ENCODE measurements at places on chromosomes 7 and 10.

DNA sequence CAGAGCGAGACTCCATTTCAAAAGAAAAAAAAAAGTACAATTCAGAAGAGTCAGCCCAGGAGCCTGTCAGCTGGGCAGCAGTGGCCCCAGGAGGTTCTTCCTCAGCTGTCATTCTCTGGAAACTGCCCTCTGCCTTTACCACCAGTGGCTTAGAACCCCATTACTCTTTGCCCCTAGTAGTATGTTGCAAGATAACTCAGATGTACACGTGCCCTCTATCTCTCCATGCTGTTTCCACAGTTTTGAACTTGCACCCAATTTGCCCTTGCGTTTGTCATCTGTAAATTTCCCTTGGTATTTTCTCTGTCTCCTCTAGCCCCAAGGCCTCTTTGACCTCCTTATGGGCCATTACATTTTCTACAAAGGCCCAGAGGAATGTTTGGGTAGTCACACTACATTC is 56.7 kb upstream of the PRKAR2B start:
- H3K4me1 ChIP-seq: no peaks in the 10 kb centered on the region
- no peaks in the 10 kb centered on the region for H3K27me3 ChIP-seq
- H3K4me3 ChIP-seq: no peak overlapping the region
- no peaks in the 10 kb centered on the region for H3K36me3 ChIP-seq

DNA sequence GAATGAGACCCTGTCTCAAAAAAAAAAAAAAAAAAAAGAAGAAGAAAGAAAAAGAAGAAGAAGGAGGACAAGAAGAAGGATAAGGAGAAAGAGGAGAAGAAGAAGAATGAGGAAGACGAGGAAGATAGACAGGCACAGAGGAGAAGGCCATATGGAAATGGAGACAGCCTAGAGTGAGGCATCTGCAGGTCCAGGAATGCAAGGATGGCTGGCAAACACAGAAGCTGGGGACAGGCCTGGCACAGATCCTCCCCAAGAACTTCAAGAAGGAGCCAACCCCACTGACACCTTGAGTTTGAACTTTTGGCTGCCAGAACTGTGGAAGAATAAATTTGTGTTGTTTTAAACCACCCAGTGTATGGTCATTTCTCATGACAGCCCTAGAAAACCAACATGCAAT is 38.9 kb downstream of the SPOCK2 start:
- H3K4me3 ChIP-seq: no peak overlapping the region
- no peaks in the 10 kb centered on the region for H3K4me1 ChIP-seq
- no peak for DNase-seq
- H3K27ac ChIP-seq: no peak overlapping the region
- H3K36me3 ChIP-seq: no peaks in the 10 kb centered on the region

DNA sequence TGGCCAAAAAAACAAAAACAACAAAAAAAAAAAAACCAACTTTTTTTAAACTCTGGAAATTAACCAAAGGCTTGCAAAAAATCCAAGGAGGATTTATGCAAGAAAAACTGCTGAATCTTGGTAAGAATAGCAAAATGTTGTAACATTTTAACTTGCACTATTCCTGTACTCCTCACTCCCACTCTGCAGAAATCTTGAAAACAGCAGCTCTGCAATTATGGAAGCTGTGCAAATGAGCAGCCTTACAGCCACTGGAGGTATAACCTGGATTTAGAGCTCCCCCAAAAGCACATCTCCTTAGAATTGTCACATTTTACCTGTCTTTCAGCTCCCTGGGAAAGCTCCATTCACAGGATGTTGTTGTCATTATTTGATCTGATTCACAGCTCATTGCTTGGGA is 41.8 kb upstream of the LRGUK start:
- H3K4me1 ChIP-seq: no peaks in the 10 kb centered on the region
- no peak overlapping the region for H3K27ac ChIP-seq

DNA sequence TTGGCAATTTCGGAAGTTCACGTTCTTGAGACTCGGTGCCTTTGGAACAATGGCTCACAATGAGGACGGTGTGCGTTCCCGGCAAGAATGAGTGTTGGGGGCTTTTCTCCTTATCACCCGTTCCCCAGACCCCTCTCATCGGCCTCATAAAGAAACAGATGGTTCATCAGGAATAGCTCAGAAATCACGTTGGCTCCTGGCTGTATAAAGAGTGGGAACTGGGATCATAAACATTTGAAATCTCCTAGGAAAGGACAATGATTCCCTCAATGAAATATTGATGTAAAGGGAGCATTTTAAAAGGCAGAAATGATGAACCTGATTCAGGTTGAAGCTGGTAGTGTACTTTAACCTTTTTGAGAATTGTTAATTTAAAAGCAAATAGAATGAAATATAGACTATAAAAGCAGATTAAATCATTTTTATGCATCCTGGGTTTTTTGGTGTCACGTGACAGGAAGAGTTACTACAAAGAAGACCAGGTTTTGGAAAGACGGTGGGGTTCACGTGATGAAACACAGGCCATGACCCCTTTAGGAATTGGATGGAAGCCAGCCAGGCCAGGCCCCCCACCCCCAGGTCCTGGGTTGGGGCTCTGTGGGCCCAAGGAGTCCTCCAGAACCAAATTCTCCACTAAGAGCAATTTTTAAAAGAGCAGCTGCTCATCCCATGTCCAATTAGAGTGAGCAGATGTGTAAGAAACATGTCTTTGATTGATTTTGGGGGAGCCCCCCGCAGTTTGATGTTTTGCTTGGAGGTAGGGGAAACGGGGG is 63.0 kb downstream of the CUX1 start:
- H3K4me1 ChIP-seq: peaks cover 30% of the 10 kb centered on the region
- no peak for DNase-seq
- no peaks in the 10 kb centered on the region for H3K36me3 ChIP-seq
- no peaks in the 10 kb centered on the region for H3K27me3 ChIP-seq

- H3K4me3 ChIP-seq: no peak overlapping the region
- DNase-seq: no peak
- H3K36me3 ChIP-seq: no peaks in the 10 kb centered on the region
- no peaks in the 10 kb centered on the region for H3K27me3 ChIP-seq
- H3K4me1 ChIP-seq: peaks cover 24% of the 10 kb centered on the region
Observed at GRCh38 chr7:47500103-47500563, 81.8 kb downstream of the TNS3 start.

DNA sequence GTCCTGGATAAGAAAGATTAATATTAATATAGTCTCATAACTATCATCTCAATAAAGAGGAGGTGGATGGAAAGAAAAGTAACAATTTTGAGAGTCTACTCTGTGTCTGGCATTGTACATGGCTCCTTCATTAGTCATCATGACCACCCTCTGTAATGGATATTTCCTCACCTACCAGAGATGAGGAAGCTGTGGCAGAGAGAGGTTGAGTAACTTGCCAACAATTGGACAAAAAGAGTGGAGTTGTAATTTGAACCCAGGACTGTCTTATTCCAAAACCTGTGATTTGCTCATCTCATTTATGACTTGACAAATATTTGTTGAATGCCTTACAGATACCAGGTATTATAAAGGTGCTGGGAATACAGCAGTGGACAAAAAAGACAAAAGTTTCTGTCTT is 2.1 kb upstream of the IDE start:
- H3K4me1 ChIP-seq: peaks cover 13% of the 10 kb centered on the region
- no peak overlapping the region for H3K4me3 ChIP-seq
- no peaks in the 10 kb centered on the region for H3K36me3 ChIP-seq
- no peaks in the 10 kb centered on the region for H3K27me3 ChIP-seq
- DNase-seq: no peak

DNA sequence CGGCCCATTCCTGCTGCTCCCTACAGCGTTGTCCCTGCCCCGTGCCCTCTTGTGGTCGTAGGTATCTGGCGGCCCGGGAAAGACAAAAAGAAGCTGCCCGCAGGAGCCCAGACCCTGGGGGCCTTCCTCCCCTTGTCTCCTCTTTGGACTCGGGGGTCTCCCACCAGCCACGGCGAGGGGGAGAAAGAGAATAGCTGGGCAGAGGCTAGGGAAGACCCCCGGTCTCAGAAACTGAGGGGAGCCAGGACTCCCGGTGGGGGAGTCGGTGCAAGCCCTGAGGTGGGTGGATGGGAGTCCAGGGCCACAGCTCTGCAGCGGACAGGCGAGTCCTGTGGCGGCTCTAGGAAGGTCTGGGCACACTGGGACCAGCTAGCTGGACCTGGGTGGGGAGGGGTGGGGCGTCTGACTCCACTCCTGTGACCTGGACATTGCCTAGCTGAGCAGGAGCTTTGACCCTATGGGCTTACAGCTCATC is 1.3 kb upstream of the SH2D4B start:
- H3K4me3 ChIP-seq: peak overlapping the region; percentile 42
- no peaks in the 10 kb centered on the region for H3K4me1 ChIP-seq
- no peak overlapping the region for H3K27ac ChIP-seq
- no peak for DNase-seq

GRCh38 chr7:107405559-107405958 is 64.3 kb upstream of the GPR22 start:
- no peaks in the 10 kb centered on the region for H3K4me1 ChIP-seq
- no peak for DNase-seq

GRCh38 chr7:141462958-141463357 is 88.3 kb upstream of the AGK start:
- no peak overlapping the region for H3K27ac ChIP-seq
- no peak for DNase-seq
- no peaks in the 10 kb centered on the region for H3K36me3 ChIP-seq
- H3K4me3 ChIP-seq: no peak overlapping the region
- H3K27me3 ChIP-seq: no peaks in the 10 kb centered on the region

- no peak for DNase-seq
- H3K27me3 ChIP-seq: no peaks in the 10 kb centered on the region
Observed at GRCh38 chr10:3146289-3146688, 26.3 kb downstream of the PITRM1 start.

DNA sequence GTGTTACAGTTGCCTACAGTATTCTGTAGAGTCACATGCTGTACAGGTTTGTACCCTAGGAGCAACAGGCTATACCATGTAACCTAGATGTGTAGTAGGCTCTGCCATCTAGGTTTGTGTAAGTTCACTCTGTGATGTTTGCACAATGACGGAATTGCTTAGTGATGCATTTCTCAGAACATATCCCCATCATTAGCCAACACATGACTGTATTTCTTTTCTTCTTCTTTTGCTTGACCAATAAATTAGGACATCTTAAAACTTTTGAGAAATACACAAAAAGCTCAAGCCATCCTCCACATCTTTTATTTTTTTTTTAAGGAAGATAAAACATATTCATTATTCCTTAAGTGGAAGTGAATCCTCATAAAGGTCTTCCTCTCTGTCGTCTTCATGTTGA is 5.4 kb upstream of the PFKFB3 start:
- DNase-seq: no peak
- H3K4me1 ChIP-seq: peaks cover 15% of the 10 kb centered on the region
- no peaks in the 10 kb centered on the region for H3K27me3 ChIP-seq
- H3K36me3 ChIP-seq: no peaks in the 10 kb centered on the region
- H3K27ac ChIP-seq: no peak overlapping the region

DNA sequence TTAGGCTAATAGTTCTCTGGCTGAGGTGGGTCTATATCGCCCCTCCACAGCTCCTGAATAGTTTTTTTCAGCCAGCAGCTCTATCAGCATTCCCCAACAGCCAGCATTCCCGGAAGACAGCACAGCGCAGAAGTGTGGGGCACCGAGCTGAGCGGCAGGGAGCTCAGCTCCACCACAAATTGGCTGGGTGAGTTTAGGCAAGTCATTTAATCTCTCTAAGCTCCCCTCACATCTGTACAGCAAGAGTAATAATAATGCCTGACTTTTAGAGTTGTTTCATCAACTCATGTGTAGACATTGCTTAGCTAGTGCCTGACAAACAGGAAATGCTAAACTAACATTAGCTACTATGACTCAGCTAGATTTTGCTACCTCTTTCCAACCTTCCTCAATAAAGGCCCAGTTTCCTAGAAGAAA is 247.9 kb upstream of the PTN start:
- H3K4me3 ChIP-seq: no peak overlapping the region
- no peaks in the 10 kb centered on the region for H3K36me3 ChIP-seq
- no peak for DNase-seq
- no peaks in the 10 kb centered on the region for H3K4me1 ChIP-seq
- H3K27ac ChIP-seq: no peak overlapping the region

GRCh38 chr7:77954773-77955555 is 156.4 kb downstream of the PHTF2 start:
- H3K4me1 ChIP-seq: no peaks in the 10 kb centered on the region
- H3K36me3 ChIP-seq: no peaks in the 10 kb centered on the region
- H3K4me3 ChIP-seq: no peak overlapping the region
- DNase-seq: no peak
- H3K27ac ChIP-seq: no peak overlapping the region

DNA sequence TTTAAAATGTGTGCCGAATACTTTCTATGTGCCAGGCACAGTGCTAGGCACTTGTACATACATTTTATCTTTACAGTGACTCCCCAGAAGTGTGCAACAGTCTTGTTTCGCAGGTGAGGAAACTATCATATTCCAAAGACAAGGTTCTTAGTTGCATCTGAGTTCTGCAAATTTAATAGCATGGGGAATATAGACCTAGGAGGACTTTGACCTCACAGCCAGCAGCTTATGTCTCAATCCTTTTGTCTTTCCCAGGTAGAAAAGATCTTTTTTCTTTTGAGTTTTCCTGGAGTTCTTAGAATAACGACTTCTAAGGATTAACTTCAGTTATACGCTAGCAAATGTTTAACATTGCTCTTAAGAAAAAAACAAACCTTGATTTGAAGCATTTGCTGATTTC is 482.8 kb upstream of the ZMIZ1 start:
- H3K36me3 ChIP-seq: no peaks in the 10 kb centered on the region
- no peaks in the 10 kb centered on the region for H3K4me1 ChIP-seq
- H3K4me3 ChIP-seq: no peak overlapping the region
- H3K27me3 ChIP-seq: no peaks in the 10 kb centered on the region

DNA sequence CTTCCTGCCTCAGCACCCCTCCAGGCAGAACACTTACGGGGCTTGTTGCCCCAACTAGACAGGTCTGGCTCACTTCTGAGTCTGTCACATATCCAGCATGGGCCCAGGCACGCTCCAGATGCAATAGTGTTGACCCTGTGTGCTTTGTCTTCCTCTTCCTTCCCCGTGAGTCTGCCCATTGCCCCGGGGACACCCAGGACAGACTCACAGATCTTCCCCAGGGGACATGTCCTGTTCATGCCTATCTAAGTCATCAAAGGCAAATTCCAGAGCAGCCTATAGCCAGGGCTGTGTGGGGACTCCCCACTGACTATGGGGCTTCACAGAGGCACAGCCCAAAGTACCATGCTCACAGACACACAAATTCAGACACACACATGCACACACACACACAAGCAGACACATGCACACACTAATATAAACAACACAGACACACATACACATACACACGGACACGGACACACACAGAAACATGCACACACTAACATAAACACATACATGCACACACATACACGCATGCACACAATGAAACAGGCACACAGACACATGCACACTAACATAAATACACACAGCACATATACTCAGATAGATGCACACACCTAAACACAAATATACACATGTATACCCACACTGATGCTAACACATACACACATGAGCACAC is 175.8 kb downstream of the KCNMA1 start:
- no peaks in the 10 kb centered on the region for H3K36me3 ChIP-seq
- H3K27ac ChIP-seq: no peak overlapping the region
- no peak overlapping the region for H3K4me3 ChIP-seq
- DNase-seq: no peak
- no peaks in the 10 kb centered on the region for H3K4me1 ChIP-seq
- H3K27me3 ChIP-seq: no peaks in the 10 kb centered on the region

- no peak for DNase-seq
- peaks cover 21% of the 10 kb centered on the region for H3K4me1 ChIP-seq
- H3K4me3 ChIP-seq: peak overlapping the region; percentile 2
- peak overlapping the region; percentile 49 for H3K27ac ChIP-seq
Observed at GRCh38 chr10:109912335-109913281, 10.7 kb downstream of the XPNPEP1 start.

- no peak overlapping the region for H3K27ac ChIP-seq
- H3K4me3 ChIP-seq: no peak overlapping the region
- H3K27me3 ChIP-seq: no peaks in the 10 kb centered on the region
- H3K4me1 ChIP-seq: no peaks in the 10 kb centered on the region
Observed at GRCh38 chr10:17432723-17433122, 21.7 kb downstream of the ST8SIA6 start.

GRCh38 chr7:2711895-2712675 is 24.1 kb downstream of the AMZ1 start:
- H3K36me3 ChIP-seq: no peaks in the 10 kb centered on the region
- no peak overlapping the region for H3K4me3 ChIP-seq
- no peaks in the 10 kb centered on the region for H3K4me1 ChIP-seq
